ENCODE measurements at places on chromosomes 2 and 18. TPM values are rescaled to one million over a fixed set of nuclear protein-coding genes. Genes with fewer than 3 reads are reported as not detected.

- peak; percentile 90 for DNase-seq
Measured at GRCh38 chr2:110211938-110212858, at the start of gene MTLN. TSS of gene MTLN (minus strand) at chr2:110212547. CDS start at chr2:110212525, 22 bp downstream.

DNA sequence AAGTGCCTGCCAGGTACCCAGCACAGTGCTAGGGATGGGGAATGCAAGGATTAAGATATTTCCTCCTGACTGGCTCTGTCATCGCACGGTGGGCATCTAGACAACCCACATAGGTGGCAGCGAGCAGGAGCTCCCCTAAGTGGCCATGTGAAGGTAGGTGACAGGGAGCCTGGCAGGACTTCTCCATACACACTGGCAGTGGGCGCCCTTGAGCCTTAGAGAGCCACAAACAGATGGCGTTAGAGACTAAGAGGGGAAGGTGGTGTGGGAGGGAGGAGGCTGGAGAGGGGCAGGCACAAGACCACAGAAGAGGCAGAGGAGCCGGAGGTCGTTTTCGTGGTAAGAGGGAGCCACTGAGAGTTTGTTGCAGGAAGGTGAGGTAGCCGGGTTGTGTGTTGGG is 15.2 kb downstream of the PRELID3A start:
- no peak for DNase-seq

GRCh38 chr2:30759481-30759880 is 47.8 kb downstream of the CAPN13 start:
- DNase-seq = no peak

DNA sequence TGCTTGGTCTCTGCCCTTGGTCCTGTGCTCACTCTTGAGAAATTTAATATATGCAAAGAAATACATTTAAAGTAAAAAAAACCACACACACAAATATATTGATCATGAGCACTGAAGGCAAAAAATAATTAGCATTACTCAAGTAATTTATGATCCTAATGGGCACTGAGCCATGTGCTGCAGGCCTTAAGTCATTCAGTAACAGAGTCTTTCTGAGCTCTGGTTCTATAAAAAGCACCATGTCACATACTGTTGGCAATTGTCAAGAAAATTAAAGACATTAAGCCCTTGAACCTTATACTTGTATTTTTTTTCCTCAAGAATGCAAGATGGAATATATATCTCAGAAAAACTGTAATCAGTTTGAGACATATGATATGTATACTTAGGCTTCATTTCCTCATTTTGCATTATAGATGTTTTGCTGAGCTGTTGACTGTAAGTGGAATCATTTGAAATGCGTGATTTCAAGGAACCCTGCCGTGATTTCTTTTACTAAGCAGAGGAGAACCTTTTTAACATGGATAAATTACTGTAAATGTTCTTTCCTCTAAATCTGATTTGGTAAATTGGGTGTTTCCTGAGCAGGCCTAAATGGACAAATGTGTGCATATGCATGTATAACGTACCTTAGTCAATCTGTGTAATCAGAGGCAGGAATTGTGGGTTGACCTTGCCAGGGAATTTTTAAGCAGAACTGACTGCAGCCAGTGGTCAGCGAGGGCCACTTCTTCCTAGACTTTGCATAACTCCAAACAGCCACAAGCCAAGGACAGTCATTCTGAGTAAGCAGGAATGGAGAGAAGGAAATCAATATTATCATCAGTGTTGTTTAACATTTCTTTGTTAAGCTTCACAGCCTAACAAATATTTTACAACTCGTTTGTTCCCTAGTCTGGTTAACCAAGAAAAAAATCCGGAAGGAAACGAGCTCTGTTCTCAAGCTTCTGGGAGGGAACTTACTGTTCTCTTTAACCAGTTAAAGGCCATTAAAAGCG is 191.5 kb upstream of the ATP5MC3 start:
- peak; percentile 84 for DNase-seq

GRCh38 chr2:147425437-147426029 is 419.3 kb upstream of the ACVR2A start:
- no peak for DNase-seq

GRCh38 chr2:175552902-175553301 is 371.4 kb upstream of the ATP5MC3 start:
- no peak for DNase-seq

- DNase-seq = no peak
Measured at GRCh38 chr2:113207021-113207420, 33.2 kb downstream of the PSD4 start.

DNA sequence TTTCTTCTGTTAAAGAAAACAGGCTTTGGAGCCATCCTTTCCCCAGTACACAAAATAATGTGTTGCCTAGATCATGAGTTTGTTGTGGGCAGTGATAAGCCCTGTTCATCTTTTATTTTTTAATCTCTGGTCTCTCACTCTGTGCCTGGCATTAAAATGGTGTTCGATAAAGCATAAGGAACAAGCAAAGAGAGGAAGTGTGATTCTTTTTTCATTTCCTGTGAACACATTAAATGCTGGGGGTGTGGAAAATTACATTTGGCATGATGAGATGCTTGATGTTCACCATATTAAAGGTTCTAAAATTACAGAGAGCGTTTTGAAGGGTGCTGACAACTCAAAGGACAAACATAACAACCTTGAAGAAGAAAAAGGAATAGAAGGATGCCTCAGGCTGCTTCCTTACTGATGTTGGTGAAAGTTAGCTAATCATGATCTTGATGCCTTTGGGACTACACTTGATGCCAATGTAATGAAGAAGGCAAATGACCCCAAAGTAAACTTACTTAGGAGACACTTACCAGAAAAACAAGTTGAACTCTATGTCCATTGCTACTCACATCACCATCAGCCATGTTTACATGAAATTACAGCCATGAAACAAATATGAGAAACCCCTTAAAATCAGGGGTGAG is 33.0 kb downstream of the TMEFF2 start:
- no peak for DNase-seq

- DNase-seq = no peak
Measured at GRCh38 chr18:72869226-72870185, 1.7 kb upstream of the NETO1 start.

DNA sequence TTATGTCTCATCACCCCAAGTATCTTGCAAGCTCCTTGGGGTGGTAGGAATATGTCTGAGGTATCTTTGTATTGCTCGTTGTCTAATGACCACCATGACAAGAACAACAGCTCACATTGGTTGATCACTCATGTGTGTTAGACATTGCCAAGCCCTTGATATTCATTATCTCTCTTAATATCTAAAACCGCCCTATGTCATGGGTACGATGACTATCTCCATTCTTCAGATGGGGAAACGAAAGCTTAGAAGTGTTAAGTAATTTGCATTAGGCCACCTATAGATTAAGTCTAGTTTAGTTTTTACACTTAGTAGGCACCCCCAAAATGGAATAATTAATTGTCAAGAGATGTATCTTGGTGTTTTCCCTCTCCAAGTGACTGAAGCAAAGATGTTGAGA is 57.0 kb downstream of the ICOS start:
- no peak for DNase-seq

DNA sequence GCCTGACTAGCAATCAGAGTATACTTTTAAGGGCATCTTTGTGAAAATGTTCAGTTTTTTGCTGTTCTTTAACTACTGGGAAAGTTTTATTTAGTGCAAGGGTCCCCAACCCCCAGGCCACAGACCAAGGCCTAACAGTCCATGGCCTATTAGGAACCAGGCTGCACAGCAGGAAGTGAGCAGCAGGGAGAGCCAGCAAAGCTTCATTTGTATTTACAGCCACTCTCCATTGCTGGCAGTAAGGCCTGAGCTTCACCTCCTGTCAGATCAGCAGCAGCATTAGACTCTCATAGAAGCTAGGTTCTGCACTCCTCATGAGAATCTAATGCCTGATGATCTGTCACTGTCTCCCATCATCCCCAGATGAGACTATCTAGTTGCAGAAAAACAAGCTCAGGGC is 17.1 kb upstream of the NR4A2 start:
- no peak for DNase-seq

DNA sequence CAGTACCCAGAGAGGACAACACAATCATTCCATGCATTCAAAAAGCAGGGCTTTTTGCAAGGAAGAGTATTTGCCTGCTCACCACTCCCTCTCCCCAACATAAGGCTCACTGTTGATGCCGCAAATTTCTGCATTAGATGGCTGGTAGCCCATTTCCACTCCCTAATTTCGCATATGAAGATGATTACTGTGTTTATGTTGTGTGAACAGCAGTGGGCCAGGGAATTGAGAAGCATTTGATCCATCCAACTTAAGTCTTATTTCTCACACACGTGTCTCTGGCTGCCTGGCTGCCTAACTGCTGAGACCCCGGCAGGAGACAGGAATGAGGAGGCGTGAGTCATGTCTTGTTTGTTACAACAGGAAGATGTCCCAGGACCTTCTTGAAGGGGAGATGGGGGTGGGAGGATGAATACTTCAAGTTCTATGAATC is 294.1 kb downstream of the ALK start:
- peak; percentile 72 for DNase-seq

GRCh38 chr18:23609390-23610023 is 23.2 kb upstream of the NPC1 start:
- no peak for DNase-seq

- no peak for DNase-seq
Measured at GRCh38 chr18:77084688-77085035, 47.9 kb downstream of the MBP start.

DNA sequence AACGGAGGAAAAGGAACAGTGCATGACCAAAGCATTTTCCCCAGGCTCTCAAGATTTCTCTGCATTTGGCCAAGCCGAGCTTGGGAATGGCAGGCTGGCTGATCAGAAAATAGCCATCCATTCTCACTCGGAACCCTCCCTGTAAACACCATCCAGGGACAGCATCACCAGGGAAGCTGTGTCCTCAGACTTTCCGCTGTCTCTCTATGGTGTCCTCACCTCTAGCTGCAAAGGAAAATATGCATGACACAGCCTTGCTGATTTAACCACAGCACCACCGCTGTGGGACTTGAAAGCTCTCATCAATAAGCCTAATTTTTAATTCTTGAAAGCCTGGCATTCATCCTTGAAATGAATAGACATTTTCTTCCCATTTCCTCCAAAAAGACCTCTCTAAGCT is 311.7 kb downstream of the EIPR1 start:
- no peak for DNase-seq

- peak; percentile 8 for DNase-seq
Measured at GRCh38 chr18:67408240-67408639, 108.3 kb downstream of the DSEL start.

- DNase-seq = peak; percentile 10
Measured at GRCh38 chr18:59629894-59630293, 67.3 kb downstream of the CCBE1 start.

- no peak for DNase-seq
Measured at GRCh38 chr2:112644933-112645309, 818 bp upstream of the SLC20A1 start.

The GNLY gene
- total RNA-seq = not detected

The ACVR1C gene
- 0.32 TPM for total RNA-seq

The SPHKAP gene
- 0.32 TPM for total RNA-seq

The SLC14A1 gene
- 2.0 TPM for total RNA-seq

The CENPO gene
- 22.1 TPM for total RNA-seq

The MYO5B gene
- total RNA-seq = not detected

The SERPINB2 gene
- 6.1 TPM for total RNA-seq

The ARHGAP25 gene
- not detected for total RNA-seq
